ENCODE measurements at places on chromosomes 12 and 14. TPM values are rescaled to one million over a fixed set of nuclear protein-coding genes. Genes with fewer than 3 reads are reported as not detected.

The LRTM2 gene
- not detected for total RNA-seq

The MYF6 gene
- total RNA-seq, result not detected

The NRXN3 gene
- 0.11 TPM for total RNA-seq

- peak; percentile 46 for DNase-seq
Observed at GRCh38 chr14:75022655-75023054, 19.9 kb downstream of the EIF2B2 start.

GRCh38 chr12:80121661-80122060, 22.3 kb downstream of the OTOGL start:
- peak; percentile 16 for DNase-seq

- peak; percentile 72 for DNase-seq
Observed at GRCh38 chr14:26917086-26917485, 319.3 kb upstream of the NOVA1 start.

DNA sequence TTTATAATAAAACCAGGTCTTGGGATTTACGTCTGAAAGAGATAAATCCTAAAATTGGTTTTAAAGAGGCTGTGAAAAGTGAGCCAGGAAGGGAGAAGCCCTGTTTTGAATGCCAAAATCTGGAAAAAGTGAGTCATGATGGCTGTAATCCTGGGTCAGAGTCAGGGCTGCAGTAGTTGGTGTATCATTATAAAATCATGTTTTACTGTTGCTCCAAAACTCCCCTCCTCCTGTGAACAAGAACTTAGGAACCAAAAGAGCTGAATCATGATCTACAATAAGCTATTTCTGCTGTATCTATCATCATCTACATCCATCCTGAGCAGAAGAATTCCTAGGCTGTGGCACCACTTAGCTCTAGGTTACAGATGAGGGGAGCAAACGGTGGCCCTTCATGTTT, 79.3 kb downstream of the LMO3 start:
- DNase-seq, result peak; percentile 95

- no peak for DNase-seq
Observed at GRCh38 chr12:119634743-119635142, 33.2 kb upstream of the PRKAB1 start.

DNA sequence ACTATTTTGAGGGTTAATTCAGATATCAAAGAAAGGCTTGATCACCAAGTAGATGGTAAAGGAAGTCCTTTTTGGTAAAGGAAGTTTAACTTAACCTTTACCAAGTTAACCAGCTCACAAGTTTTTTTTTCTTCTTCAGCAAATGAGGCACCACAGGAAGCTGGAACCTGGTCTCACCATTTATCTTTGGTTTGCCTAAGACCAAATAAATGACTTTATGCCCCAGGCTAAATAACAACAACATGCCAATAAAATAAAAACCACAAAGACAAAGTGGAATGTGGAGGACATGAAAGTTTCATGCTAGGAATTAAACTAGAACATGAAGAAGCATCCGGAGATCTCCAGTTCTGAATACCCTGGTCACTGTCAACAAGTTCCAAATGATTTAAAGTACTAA, 116.8 kb upstream of the PRICKLE1 start:
- peak; percentile 36 for DNase-seq

- DNase-seq, result peak; percentile 57
Observed at GRCh38 chr12:107079172-107080011, 14.0 kb downstream of the CRY1 start.

GRCh38 chr12:47616440-47616839, 89.4 kb downstream of the RPAP3 start:
- peak; percentile 20 for DNase-seq

DNA sequence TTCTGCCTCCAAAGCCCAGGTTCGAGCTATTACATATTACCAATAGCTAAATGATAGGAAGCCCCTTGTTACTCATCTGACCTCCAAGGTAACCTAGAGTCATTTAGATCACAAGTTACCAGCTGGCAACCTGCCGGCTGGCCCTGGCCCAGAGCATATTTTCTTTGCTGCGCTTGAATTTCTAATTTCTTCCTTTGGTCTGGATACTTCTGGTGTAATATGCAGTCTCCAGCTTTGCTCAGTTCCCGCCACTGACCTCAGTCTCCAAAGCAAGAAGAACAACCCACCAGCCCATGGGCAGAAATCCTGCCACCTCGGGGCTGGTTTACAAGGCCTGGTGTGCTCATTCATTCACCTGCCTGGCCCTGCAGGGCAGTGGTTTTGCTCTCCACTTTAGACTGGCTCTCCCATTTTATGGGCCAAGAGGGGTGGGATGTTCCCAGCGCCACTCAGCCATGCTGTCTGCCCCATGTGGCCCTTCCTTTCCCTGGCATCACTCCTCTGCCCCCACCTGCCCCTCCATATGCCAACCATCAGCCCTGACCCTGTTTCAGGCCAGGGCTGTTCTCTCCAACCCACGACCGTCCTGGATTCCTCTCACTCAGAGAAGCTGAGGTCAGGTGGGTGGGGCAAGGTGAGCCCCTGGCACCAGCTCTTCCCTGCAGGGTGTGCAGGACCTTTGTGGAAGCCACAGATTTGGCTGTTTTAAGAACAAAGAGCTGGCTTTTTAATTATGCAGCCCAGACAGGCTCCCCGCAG, 76.0 kb downstream of the PRIMA1 start:
- DNase-seq, result no peak

Measured in GM23248 (cell line).